Activated T-cell treated with anti-CD3 and anti-CD28 coated beads for 24 hours (primary cell): ENCODE measurements at places on chromosomes 5 and 9.

- DNase-seq, result no peak
These were observed 138.7 kb downstream of the RAPGEF6 start for GRCh38 chr5:131496400-131496713.

DNA sequence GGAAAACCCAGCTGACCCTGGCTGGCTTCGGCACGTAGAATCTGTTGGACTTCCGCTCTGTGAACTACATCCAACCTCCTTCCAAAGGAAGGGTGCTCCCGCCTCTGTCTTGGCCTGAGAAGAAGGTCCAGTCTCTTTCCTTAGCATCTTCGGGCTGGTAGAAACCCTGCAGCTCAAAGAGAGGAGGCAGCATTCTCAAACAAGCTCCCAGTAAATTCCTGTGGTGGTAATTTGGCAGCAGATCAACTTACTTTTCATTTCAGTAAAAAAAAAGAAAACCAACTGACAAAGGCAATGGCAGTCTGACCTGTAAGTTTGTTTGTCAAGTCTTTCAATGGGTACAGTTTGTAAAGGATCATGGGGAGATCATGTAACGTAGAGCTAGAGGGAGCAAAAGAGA is 176.7 kb downstream of the MED10 start:
- no peak for DNase-seq

- no peak for DNase-seq
These were observed 106.6 kb downstream of the PDE8B start for GRCh38 chr5:77316871-77317661.

- DNase-seq, result no peak
These were observed 33.5 kb downstream of the PDGFRB start for GRCh38 chr5:150122158-150122510.

DNA sequence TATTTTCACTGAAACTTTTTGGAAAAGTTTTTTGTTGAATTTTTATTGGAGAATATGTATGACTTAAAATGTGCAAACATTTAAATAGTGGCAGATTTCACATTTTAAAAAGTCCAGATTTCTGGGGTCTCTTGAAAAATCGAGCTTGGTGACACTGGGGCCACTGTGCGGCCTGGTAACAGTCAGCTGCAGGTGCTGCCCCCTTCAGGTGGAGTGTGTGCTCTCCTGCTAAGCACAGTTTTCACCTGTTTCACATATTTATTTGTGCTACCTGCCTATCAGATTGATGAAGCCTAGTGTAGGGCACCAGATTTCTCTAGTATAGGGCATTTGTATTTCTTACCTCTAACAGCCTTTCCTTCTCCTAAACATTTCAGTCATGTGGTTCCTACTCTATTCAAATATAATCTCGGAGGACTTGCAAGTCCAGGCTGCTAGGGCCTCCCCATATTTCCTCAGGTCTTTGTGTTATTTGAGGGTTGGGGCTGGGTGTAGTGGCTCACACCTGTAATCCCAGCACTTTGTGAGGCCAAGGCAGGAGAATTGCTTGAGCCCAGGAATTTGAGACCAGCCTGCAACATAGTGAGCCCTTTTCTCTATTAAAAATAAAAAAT is 95.8 kb upstream of the KLF9 start:
- no peak for DNase-seq

DNA sequence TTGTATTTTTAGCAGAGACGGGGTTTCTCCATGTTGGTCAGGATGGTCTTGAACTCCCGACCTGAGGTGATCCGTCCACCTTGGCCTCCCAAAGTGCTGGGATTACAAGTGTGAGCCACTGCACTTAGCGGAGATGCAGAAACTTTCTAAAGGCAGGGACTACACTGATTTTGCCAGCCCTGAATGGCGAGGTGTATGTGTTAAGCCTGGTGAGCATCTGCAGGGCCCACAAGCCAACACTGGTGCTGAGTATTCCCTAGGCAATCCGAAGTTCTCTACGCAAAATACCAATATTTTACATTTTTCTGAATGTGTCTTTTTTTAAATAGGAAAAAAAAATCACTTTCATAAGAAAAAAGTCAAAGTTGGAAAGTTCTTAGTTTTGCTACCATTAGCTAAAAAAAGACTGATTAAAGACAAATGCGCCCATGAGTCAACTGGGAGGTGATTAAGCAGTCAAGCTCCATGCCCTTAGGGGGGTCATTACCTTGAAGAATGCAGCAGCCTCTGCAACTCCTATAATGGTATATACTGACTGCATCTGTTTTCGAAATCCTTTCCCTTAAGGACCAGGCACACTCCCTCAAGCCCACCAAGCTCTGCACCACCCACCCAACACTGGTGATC is 502.8 kb downstream of the BNC2 start:
- DNase-seq, result no peak

DNA sequence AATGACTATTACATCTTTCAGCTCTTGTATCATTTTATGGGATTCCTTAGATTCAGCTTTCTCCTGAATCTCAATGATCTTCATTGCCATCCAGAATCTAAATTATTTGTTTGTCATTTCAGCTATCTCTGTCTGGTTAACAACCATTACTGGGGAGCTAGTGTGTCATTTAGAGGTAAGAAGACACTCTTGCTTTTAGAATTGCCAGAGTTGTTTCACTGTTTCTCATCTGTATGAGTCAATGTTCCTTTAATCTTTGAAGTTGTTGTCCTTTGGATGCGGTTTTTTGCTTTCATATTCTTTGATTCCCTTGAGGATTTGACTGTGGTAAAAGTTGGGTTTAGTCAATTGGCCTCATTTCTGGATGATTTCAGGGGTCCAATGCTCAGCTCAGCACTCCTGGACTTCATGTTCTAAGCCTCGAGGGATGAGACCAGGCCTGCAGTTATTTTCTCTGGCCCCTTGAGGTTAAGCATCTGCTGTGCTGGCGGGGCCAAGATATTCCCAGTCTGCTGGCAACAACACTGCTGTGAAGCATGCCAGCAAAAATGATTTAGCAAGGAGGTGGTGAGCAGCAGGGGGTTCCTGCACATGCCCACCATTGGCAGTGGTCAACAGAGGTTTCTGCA is 102.4 kb upstream of the PCSK5 start:
- no peak for DNase-seq

GRCh38 chr5:150044712-150045111 is 41.6 kb downstream of the CSF1R start:
- DNase-seq, result no peak

DNA sequence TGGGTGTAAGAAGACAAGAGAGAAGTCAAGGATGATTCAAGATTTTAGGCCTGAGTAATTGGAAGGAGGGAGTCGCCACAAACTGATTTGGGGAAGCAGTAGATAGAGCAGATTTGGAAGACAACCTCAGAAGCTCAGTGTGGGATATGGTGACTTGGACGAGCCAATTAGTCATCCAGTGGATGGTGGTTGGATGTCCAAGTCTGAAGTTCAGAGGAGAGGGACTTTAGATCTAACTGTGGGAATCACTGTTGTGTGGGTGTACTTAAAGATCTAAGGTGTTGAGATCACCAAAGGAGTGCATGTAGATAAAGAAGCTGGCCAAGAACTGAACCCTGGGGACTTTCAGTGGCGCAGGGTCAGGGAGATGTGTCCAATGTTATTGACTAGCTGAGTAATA is 2.2 kb downstream of the IDNK start:
- DNase-seq, result no peak

GRCh38 chr5:87829217-87829551 is 416.5 kb upstream of the CCNH start:
- DNase-seq, result no peak

GRCh38 chr5:127849891-127850290 is 146.7 kb downstream of the CCDC192 start:
- no peak for DNase-seq

DNA sequence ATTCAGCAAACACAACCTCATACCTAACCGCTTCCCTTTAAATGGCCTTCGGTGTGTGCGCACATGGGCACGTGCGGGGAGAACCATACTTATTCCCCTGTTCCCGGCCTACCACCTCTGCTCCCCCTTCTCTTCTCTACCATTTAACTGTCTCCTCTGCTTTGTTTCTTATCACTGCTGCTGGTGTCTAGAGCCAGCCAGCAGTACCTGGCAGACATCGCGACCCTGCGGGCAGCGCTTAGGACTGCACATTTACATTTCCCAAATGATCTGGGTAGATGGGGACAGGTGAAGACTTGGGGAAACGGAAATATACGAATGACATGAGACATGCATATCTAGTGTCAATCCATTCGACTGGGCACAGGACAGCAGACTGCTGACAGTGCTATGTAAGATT is 56.6 kb downstream of the PSMB7 start:
- no peak for DNase-seq

DNA sequence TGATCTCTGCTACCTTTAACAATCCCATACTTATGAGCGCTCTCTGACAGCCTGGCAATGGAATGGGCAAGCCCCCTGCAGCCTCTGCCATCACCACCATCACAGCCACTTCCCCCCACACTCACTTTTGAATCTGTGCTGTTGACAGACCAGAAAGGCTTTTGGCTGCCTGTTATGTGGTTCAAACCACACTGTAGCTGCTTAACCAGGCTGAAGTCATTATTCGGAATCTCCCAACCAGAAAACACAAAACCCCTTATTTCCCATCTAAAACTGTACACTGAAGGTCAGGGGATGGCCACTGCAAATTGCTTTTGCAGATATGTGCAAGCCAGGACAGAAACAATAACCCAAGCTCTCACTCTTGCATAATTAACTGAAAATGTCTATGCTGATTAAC is 35.8 kb downstream of the PTCH1 start:
- no peak for DNase-seq

DNA sequence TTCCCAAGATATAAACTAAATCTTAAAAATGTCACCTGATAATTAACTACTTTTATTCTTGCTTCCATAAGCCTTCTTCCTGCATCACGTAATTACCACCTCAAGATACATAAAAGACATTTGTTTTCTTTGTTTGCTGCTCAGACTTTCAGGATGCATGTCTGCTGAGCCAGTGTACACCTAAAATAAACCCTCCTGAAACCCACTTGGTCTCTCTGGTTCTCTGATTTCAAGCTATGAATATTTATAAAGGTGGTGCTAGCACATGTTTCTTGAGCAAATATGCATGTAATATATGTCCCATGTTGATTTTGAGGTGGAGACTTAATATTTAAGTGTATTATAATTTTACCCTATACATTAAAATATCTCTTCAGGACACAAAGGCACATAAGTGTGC is 1627.7 kb upstream of the CDH9 start:
- DNase-seq, result no peak

- no peak for DNase-seq
These were observed 192.9 kb downstream of the CARTPT start for GRCh38 chr5:71912021-71912420.

- no peak for DNase-seq
These were observed 19.3 kb downstream of the BRD9 start for GRCh38 chr5:873328-873727.

DNA sequence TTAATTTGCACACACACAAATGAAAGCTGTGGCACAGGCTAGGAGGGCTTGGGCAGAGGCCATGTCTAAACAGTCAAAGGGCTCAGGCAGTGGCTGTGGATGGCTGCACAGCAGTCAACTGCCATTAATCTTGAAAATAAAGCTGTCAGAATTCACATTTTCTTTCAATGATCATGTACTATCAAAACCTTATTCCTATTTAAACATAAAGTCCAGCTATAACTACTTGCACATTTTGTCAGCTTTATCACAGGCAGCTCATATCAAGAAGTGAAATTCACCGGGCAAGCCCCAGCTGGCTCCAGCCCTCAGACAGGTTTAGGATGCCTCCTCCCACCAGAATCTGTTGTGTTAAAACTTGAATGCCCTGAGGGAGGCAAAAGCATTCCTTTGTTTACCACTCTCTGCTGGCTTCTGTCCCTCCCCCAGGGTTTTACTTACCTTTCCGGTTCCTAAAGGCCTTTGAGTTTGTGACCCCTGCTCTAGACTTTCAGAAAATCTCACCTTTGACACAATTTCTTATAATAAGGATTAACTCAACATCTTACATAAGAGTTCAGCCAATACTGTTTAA is 54.9 kb upstream of the GRAMD2B start:
- no peak for DNase-seq

DNA sequence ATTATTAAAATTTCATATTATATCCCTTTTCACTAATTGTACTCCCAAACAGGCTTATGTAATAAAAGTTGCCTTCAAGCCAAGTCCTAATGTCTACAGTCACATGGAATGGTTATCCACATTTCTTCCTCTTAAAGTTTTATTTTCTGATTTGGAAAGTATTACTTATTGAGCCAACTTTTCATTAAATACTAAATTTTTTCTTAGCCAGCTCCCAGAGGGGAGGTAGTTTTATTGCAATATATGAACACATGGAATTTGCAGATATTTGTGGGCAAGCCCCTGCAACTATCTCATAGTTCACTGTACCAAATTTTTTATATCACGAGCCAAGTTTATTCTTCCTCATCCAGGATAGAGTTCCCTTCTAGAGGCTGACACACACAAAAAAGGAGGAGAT is 332.8 kb upstream of the PTGER4 start:
- DNase-seq, result no peak

- DNase-seq, result no peak
These were observed 165.4 kb downstream of the TRIO start for GRCh38 chr5:14308384-14309154.

DNA sequence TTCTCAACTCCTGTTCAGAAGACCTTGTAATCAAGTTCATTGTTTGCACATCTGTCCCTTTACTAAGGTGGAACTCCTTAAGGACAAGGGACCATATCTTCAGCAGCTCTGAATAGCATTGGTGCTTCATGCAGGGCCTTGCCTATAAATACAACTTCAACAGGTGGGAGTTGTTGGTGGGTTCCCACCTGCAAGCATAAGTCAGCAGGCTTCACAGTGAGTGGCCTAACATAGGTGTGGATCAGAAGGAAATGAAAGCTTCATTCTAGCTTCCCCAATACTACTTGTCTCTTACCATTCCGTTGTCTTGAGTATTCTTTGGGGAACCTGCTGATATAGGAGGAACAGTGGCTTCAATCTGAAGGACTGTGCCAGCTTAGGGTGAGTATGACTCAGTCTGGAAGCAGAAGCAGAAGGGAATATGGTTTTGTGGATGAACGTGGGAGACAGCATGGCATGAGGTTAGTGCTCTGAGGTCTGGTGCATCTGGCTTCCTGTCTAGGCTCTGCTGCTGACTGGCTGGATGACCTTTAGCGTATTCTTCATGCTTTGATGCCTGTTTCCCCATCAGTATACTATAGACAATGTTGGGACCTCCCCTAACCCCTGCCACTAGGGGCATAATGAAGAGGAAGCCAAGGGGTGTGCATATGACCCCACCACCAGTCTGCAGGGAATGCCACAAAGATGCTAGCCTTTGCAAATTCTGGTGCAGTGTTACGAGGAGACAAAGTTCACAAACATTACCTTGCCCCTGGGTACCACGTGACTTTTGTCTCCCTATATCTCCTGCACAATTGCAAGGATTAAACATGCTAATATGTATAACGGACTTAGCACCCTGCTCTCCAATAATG is 192.3 kb downstream of the PALM2AKAP2 start:
- DNase-seq, result no peak
